ENCODE measurements at places on chromosomes 13 and 19. TPM values are rescaled to one million over a fixed set of nuclear protein-coding genes. Genes with fewer than 3 reads are reported as not detected.

Gene C19orf67
- not detected for total RNA-seq

Gene CALR3
- total RNA-seq, result not detected

Gene PGLYRP2
- total RNA-seq, result not detected

Gene SYNGR4
- total RNA-seq, result not detected

Gene SIGLEC12
- total RNA-seq, result not detected

Gene HSPB6
- 36.4 TPM for total RNA-seq

Gene KCNN1
- not detected for total RNA-seq

Gene CCDC97
- total RNA-seq, result 6.3 TPM

Gene EXOC3L2
- total RNA-seq, result 0.28 TPM

Gene ZNF729
- under 0.01 TPM for total RNA-seq

Gene FREM2
- not detected for total RNA-seq

Gene ZNF599
- 5.9 TPM for total RNA-seq

Gene ETV2
- 0.19 TPM for total RNA-seq

Gene TNNT1
- total RNA-seq, result 3.8 TPM

Gene CLEC17A
- under 0.01 TPM for total RNA-seq

Gene STOML3
- not detected for total RNA-seq

Gene SLC6A16
- 0.38 TPM for total RNA-seq

Gene CYP4F2
- total RNA-seq, result not detected

Gene FRY
- 15.8 TPM for total RNA-seq

Gene ADM5
- 0.77 TPM for total RNA-seq

Gene GRK1
- total RNA-seq, result not detected

Gene FAM216B
- not detected for total RNA-seq

Gene C19orf81
- not detected for total RNA-seq

Gene ERICH4
- not detected for total RNA-seq

Gene RFPL4A
- not detected for total RNA-seq

Gene ZNF43
- total RNA-seq, result 4.8 TPM

Gene KLK15
- total RNA-seq, result not detected

Gene ZNF578
- total RNA-seq, result 6.2 TPM

Gene PSG6
- 0.85 TPM for total RNA-seq

Gene LILRB5
- total RNA-seq, result not detected

Gene ATP12A
- total RNA-seq, result not detected

Gene PLEKHF1
- total RNA-seq, result 6.9 TPM

Gene CEACAM20
- total RNA-seq, result not detected

Gene ICAM4
- total RNA-seq, result 0.85 TPM

Gene RNF225
- not detected for total RNA-seq

Gene MEF2B
- total RNA-seq, result 0.28 TPM

Gene ZNF358
- total RNA-seq, result 6.7 TPM

Gene ATP8A2
- total RNA-seq, result not detected

Gene RNF113B
- total RNA-seq, result not detected

Gene EFNA2
- not detected for total RNA-seq

Gene SIPA1L3
- total RNA-seq, result 13.2 TPM

Gene LILRB4
- total RNA-seq, result not detected

Gene ANKRD24
- 2.3 TPM for total RNA-seq

Gene GJA3
- 0.56 TPM for total RNA-seq

Gene RNF126
- 32.0 TPM for total RNA-seq

Gene SLC7A9
- total RNA-seq, result 0.19 TPM

Measured in regular cardiac myocyte (primary cell).